ENCODE measurements at places on chromosomes 3 and 15.

- no peak for DNase-seq
These were observed 36.2 kb downstream of the FAM174B start for GRCh38 chr15:92619145-92620101.

- no peak for DNase-seq
These were observed 247.9 kb downstream of the NR2F2 start for GRCh38 chr15:96578393-96578792.

DNA sequence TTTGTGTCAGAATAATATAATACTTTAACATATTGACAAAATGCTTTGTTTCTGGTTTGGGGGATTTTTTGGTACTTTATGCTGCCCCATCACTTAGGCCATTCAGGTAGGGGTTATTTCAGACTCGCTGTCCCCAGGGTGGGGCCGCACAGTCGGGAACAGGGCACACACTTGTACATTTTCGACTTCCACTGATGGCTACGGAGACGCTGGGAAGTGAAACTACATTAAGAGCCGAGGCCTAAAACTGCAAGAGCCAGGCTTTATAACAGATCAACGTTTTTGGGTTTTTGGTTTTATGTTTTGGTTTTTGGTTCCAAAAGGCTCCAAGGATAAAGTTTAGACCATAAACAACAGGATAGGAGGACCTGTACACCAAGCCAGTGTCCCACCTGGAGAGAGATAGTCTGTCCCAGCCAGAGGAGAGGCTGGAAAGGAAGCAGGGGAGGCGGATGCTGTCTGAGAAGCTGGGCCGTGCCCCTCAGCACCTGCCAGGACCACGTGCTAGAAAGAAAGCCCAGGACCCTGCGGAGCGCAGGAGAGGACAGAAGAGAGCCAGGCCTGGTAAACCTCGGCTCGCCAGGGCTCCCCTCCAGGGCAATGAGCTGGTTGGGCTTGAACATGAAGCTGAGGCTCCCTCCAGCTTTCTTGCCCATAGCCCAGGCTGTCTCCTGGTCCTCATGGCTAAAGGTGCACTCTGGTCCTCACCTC is 111.7 kb downstream of the CHSY1 start:
- DNase-seq, result no peak

DNA sequence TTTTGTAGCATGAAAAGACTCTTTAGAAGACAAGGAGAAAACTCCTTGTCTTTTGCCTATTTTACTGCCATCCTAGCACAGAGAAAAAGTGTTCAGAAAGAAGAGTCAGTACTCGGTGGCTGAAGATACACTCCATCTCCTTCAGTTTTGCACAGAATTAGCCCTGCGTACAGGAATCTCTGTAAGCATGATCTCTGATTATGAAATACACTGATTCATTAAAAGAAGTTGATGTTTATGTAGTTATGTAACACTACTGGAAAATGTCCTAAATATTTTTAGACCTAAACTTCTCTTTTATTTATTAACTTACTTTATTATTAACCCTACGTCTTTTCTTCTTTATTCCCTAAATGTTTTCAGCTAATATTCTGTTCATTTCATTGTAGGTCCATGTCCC is 138.4 kb downstream of the LEKR1 start:
- DNase-seq, result no peak

DNA sequence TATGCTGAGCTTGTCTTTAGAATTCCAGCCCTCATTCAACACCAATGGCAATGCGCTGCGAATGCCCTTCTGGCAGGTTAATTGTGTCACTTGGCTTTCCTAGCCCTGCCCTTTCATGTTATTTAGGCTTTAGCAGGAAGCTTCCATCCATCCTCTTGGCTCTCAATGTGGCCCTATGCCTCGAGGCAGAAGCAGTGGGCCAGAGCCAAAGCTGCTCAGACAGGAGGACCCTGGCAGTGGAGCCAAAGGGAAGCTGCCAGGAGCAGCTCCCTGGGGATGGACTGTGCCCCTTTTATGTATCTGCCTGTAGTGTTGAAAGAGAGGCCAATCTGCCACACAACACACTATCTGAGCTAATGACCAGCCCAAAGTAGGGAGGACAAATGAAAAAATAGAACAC is 376.4 kb downstream of the CTNNB1 start:
- no peak for DNase-seq

GRCh38 chr3:39226106-39226741 is 33.8 kb upstream of the XIRP1 start:
- DNase-seq, result no peak
